Hepatocyte (in vitro differentiated cells): ENCODE measurements at places on chromosomes 13 and 19.

DNA sequence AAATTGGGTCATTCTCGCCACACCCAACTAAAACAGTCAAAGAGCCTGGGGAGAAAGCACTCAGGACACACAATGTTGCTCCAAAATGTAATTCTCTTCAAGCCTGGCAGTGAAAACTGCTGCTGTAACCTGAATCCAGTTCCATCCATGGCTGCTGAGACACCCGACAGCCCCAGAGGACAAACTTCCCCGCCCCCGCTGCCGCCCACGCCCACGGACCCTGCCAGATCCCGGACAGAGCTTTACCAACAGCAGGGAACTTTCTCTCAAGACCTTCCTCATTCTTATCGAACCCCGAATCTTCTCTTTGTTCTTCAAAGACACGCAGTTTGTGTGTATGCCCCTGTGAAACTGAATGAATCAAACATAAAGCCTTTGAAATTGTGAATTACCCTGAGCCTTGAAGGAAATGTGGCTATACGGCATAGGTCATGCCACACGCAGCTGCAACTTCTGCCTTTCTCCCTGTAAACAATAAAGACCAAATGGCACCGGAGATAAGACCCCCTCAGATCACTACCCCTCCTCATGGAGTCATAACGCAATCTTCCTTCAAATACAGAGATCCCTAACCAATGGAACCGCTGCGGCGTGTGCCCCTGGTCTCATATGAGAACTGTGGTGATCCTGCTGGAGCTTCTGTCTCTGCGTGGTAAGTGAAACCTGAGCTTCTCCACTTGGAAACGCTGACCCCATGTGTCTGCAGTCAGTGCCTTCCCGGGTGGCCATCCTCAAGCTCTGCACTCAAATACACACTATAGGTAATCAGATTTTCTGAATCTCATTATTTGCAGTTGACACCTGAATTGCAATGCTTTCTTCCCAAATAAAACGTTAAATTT lies 4.8 kb upstream of the LAMP1 start:
- peak overlapping the region; percentile 53 for H3K27ac ChIP-seq
- DNase-seq, result peak; percentile 34

GRCh38 chr19:647566-648284 lies 8.0 kb downstream of the FGF22 start:
- no peak overlapping the region for H3K27ac ChIP-seq
- no peaks in the 10 kb centered on the region for H3K36me3 ChIP-seq
- H3K4me3 ChIP-seq, result no peak overlapping the region
- no peaks in the 10 kb centered on the region for H3K4me1 ChIP-seq
- no peak for DNase-seq

DNA sequence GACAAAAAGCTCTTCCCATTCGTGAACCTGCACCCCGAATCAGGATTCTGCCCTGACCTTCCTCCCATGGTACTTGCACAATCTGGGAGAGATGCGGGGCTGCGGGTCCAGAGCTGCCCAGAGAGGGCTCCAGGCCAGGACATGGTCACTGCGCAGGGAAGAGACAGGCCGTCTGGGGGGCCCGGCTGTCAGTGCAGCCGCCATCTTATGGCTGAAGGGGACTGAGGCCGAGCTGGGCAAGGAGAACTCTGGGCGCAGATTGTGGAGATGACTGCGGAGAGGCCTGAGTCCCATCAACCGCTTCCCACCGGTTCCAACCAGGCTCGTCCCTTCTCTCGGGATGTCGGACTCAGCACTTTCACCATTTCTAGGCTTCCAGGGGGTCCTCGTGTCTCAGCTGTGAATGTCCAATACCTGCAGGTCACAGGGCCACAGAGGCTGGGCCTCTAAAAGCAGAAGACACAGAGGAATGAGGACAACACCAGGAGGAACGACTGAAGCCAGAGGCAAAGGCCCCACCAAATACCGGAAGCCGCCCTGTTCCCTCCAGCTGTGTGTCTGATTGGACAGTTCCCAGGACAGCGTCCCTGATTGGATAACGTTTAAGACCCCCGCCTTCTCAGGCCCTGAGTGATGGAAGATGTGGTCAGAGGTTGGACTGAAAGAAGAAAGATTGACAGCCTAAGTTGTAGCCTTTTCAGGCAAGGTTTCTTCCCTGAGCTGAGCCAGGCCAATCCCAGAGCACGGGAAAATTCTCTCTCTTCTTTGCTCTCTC lies 117.1 kb upstream of the ZNF91 start:
- no peak overlapping the region for H3K27ac ChIP-seq
- no peaks in the 10 kb centered on the region for H3K4me1 ChIP-seq
- no peak for DNase-seq
- H3K4me3 ChIP-seq, result no peak overlapping the region
- no peaks in the 10 kb centered on the region for H3K27me3 ChIP-seq
- H3K36me3 ChIP-seq, result no peaks in the 10 kb centered on the region

- no peaks in the 10 kb centered on the region for H3K27me3 ChIP-seq
- H3K27ac ChIP-seq, result no peak overlapping the region
- H3K4me1 ChIP-seq, result no peaks in the 10 kb centered on the region
- DNase-seq, result no peak
- no peak overlapping the region for H3K4me3 ChIP-seq
- H3K36me3 ChIP-seq, result no peaks in the 10 kb centered on the region
Measured at GRCh38 chr13:101714195-101714594, 261.7 kb downstream of the ITGBL1 start.

DNA sequence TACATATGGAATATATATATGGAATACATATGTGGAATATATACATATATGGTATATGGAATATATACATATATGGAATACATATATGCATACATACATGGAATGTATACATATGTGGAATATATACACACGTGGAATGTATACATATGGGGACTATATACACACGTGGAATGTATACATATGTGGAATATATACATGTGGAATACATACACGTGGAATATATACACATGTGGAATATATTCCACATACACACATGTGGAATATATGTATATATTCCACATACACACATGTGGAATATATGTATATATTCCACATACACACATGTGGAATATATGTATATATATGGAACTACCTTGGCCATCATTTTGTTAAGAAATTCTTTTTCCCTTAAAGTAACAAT lies 31.1 kb downstream of the ZNF571 start:
- DNase-seq, result no peak
- H3K36me3 ChIP-seq, result peaks cover 21% of the 10 kb centered on the region
- H3K27ac ChIP-seq, result no peak overlapping the region

DNA sequence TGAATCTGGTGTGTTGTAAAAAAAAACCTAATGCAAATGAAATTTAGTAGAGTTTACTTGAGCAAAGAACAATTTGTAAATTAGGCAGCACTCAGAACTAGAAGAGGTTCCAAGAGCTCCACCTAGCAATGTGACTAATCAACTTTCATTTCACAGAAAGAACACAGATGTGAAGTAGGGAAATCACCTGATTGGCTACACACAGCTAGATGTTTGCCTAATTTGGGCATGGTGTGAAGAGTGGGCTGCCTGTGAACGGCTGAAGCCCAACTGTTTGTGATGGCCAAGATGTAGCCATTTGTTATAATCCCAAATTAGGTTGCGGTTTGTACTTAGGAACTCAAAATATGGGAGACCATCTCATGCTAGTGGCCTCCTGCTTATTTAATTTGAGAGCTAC lies 724.4 kb upstream of the SLITRK5 start:
- H3K27me3 ChIP-seq, result no peaks in the 10 kb centered on the region
- no peaks in the 10 kb centered on the region for H3K36me3 ChIP-seq
- no peak overlapping the region for H3K27ac ChIP-seq
- no peaks in the 10 kb centered on the region for H3K4me1 ChIP-seq
- DNase-seq, result no peak

DNA sequence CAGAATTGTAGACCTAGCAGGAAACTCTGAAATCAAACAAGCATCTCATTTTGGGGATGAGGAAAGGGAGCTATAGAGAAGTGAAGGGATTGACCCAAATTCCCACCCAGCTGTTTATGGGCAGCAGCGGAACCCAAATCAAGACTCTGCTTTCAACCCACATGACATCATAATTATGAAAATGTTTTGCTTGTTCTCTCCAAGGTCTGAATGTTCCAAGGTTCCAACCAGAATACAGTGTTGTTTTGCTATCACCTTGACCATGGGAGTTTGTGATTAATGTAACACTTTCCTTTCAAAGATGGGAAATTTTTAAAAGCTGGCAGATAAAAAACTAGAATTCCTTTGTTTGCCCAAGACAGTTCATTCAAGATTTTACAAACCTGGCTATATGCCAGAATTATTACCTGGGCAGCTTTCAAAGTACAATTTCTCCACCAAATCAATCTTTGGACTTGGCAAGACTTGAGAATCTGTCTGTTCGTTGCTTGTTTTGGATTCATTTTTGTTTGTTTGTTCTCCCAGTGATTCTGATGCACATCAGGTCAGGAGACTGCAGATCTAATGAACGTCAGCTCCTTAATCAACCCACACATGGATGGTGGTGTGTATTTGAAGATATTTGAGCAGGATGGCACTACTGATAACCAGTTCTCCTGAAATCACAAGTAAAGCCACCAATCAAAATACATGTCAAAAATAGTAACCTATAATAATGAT lies 322.7 kb downstream of the FOXO1 start:
- H3K27me3 ChIP-seq, result no peaks in the 10 kb centered on the region
- no peak overlapping the region for H3K27ac ChIP-seq
- no peak overlapping the region for H3K4me3 ChIP-seq
- H3K36me3 ChIP-seq, result no peaks in the 10 kb centered on the region

- H3K4me1 ChIP-seq, result no peaks in the 10 kb centered on the region
- DNase-seq, result peak; percentile 1
- H3K27ac ChIP-seq, result no peak overlapping the region
- H3K36me3 ChIP-seq, result no peaks in the 10 kb centered on the region
- H3K27me3 ChIP-seq, result no peaks in the 10 kb centered on the region
Measured at GRCh38 chr13:111909971-111910671, 156.8 kb upstream of the SOX1 start.

GRCh38 chr13:90633849-90634248 lies 713.6 kb upstream of the MIR17HG start:
- H3K27me3 ChIP-seq, result no peaks in the 10 kb centered on the region
- DNase-seq, result no peak
- no peak overlapping the region for H3K4me3 ChIP-seq

DNA sequence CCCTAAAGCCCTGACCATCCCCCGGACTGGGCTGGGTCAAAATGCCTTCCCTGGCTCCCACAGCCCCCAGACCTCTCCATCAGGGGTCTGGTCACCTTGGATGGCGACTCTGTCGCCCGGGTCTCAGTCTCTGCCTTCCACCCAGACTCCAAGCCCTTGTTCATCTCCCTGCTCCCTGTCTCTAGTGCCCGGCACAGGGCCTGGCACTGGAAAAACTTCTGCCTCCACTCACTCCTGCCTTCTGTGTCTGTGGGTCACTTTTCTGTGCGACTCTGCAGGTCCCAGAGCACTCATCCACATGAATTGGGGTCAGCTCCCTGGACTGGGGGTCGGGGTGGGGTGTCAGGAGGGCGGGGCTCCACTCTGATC lies 1.1 kb downstream of the ZNF787 start:
- peaks cover 15% of the 10 kb centered on the region for H3K4me1 ChIP-seq
- peak overlapping the region; percentile 57 for H3K4me3 ChIP-seq
- H3K27me3 ChIP-seq, result no peaks in the 10 kb centered on the region
- peak overlapping the region; percentile 98 for H3K27ac ChIP-seq
- DNase-seq, result no peak

DNA sequence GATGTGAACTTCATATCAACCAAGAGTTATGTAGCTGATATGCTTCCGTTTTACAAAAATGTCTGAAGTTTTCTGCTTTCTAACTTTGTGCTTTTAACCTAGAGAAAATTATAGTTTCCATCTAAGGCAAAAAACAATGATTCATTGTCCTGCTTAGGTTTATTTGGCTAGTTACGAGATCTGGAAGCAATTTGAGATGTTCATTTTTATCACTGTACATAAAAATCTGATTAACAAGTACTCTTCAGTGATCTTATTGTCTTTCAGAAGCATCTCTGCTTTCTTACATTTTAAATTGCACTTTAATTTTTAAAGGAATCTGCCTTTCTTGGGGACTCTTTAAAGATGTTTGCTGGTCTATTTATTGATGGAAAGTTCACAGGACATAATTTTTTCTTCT lies 188.1 kb downstream of the RFC3 start:
- H3K36me3 ChIP-seq, result no peaks in the 10 kb centered on the region
- H3K27me3 ChIP-seq, result no peaks in the 10 kb centered on the region
- H3K4me1 ChIP-seq, result peaks cover under 1% of the 10 kb centered on the region

DNA sequence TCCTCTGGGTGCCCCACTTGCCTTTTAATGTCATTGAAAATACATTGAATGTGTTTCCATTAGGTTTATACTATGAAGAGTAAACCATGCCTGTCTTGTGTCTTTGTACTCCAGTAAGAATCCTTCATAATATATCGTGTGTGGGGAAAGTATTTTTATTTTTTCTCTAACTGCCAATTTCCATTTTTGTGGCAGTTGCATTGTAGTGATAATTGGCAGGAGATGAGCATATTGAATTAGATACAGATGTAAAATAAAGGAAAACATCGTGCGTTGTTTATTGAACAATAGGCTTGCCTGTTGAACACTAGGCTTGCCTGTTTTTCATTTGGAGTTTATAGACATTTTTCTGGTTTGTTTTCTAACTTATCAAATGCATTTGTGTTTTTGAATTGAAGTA lies 218.8 kb downstream of the NBEA start:
- DNase-seq, result no peak
- H3K36me3 ChIP-seq, result no peaks in the 10 kb centered on the region
- H3K4me1 ChIP-seq, result no peaks in the 10 kb centered on the region
- no peaks in the 10 kb centered on the region for H3K27me3 ChIP-seq

- no peaks in the 10 kb centered on the region for H3K27me3 ChIP-seq
- DNase-seq, result peak; percentile 76
- H3K4me1 ChIP-seq, result peaks cover 30% of the 10 kb centered on the region
Measured at GRCh38 chr19:13172346-13173138, 22.3 kb downstream of the IER2 start.

DNA sequence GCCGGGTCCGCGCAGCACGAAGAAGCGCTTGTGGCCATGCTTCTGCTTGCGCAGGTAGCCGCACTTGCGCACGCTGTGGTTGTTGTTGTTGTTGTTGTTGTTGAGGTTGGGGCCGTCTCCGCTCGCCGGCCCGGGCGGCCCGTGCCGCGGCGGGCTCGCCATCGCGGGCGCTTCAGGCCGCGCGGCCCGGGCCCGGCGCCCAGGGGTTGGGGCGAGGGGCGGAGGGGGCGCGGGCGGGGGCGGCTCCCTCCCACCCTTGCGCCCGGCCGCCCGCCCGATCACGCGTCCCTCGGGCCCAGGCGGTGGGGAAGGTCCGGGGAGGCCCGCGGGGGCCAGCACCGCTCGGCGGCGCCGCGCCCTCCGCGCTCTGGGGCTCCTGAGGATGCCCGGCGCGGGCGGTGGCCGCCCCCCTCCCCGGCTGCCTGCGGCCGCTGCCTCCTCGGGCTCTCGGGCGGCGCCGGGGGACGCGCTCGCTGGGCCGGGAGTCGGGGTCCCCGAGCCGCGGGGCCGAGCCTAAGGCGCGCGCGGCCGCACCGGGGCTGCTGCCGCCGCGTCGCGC lies 412 bp downstream of the IRS2 start:
- peak overlapping the region; percentile 82 for H3K27ac ChIP-seq
- no peaks in the 10 kb centered on the region for H3K27me3 ChIP-seq
- DNase-seq, result peak; percentile 71
- no peaks in the 10 kb centered on the region for H3K36me3 ChIP-seq

GRCh38 chr19:3695124-3695733 lies 5.0 kb downstream of the PIP5K1C start:
- no peak overlapping the region for H3K27ac ChIP-seq
- H3K27me3 ChIP-seq, result no peaks in the 10 kb centered on the region
- no peak overlapping the region for H3K4me3 ChIP-seq
- no peaks in the 10 kb centered on the region for H3K36me3 ChIP-seq
- DNase-seq, result no peak

- peaks cover 12% of the 10 kb centered on the region for H3K4me1 ChIP-seq
- no peak for DNase-seq
- no peak overlapping the region for H3K4me3 ChIP-seq
- no peak overlapping the region for H3K27ac ChIP-seq
- no peaks in the 10 kb centered on the region for H3K27me3 ChIP-seq
- no peaks in the 10 kb centered on the region for H3K36me3 ChIP-seq
Measured at GRCh38 chr19:3551792-3552095, 5.6 kb downstream of the MFSD12 start.
